ENCODE measurements at places on chromosomes 5 and 9.
A peak's percentile ranks its signal among the peaks of the same experiment; 100 is the strongest.

DNA sequence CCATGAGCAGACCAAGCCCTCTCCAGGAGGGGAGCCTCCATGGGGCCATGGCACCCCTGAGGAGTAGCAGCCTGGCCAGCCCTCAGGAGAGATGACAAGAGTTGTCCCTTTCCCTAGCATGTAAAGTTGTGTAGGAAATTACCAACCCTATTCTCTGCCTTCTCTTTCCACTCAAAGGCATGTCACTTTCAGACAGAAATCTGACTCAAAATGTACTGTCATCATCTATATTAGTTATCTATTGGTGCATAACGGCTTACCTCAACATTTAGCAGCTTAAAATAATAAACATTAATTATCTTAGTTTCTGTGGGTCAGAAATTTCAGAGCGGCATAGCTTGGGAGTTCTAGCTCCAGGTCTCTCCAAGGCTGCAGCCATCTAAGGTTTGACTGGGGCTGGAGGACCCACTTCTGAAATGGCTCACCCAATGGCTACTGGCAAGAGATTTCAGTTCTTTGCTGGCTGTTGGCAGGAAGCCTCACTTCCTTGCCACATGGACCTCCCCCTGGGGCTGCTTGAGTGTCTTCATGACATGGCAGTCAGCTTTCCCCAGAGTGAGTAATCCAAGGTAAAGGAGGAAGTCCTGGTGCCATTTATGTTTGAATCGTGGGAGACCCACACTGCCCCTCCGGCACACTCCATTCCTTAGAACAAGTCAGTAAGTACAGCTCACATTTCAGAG, 632.3 kb downstream of the CCDC171 start:
- H3K27ac ChIP-seq, result no peak overlapping the region
- H3K36me3 ChIP-seq, result no peaks in the 10 kb centered on the region
- H3K4me3 ChIP-seq, result no peak overlapping the region
- DNase-seq, result no peak
- H3K4me1 ChIP-seq, result no peaks in the 10 kb centered on the region

GRCh38 chr5:32172923-32173266, 1.2 kb downstream of the GOLPH3 start:
- H3K27ac ChIP-seq, result peak overlapping the region; percentile 100
- peak overlapping the region; percentile 92 for H3K4me3 ChIP-seq
- DNase-seq, result no peak
- no peaks in the 10 kb centered on the region for H3K27me3 ChIP-seq
- H3K4me1 ChIP-seq, result peaks cover 15% of the 10 kb centered on the region

DNA sequence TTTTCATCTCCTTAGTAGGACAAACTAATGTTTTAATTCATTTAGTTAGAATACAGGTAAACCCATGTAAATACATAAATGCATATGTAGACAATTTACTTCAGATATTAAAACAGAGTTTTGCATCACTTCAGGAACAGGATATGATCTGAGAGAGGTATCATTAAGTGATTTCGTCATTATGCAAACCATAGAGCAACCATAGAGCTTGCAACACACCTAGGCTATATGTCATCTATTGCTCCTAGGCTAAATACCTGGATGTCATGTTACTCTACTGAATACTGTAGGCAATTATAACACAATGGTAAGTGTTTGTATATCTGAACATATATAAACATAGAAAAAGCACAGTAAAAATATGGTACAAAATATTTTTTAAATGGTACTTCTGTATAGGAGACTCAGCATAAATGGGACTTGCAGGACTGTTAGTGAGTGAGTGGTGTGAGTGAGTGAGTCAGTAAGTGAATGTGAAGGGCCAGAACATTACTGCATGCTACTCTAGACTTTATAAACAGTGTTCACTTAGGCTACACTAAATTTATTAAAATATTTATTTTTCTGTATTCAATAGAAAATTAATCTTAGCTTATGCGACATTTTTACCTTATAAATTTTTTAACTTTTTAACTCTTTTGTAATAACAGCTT, 1377.5 kb upstream of the CDH9 start:
- no peak overlapping the region for H3K4me3 ChIP-seq
- DNase-seq, result no peak
- H3K36me3 ChIP-seq, result no peaks in the 10 kb centered on the region
- H3K27ac ChIP-seq, result no peak overlapping the region
- no peaks in the 10 kb centered on the region for H3K27me3 ChIP-seq
- H3K4me1 ChIP-seq, result no peaks in the 10 kb centered on the region

DNA sequence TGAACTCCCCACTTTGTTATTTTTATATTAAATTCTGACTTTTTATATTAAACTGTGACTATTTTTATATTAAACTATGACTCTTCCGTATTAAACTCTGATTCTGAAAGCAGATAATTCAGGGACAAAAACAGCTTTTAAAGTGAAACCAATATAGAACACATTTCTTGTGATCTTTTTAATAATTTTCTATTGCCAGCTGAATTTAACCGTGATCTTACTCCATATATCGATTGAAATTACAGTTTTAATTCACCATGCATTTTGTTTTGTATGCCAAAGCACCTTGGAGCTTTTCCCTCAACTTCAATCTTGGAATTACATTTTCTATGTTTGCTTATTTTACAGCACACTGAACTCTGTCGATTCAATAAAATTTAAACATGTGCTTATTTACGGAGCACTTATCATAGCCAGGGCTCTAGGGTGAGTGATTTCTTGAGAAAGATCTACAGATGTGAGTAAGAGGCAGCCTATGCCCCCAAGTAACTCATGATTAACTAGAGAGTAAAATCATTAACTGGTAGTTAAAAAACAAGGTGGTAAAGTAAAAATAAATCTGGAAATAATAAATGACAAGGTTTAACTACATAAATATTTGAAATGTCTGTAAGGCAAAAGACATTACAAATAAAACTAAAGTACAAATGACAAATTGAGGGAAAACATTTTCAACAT, 72.9 kb upstream of the ALDH1B1 start:
- no peaks in the 10 kb centered on the region for H3K27me3 ChIP-seq
- H3K4me3 ChIP-seq, result peak overlapping the region; percentile 34
- DNase-seq, result no peak

DNA sequence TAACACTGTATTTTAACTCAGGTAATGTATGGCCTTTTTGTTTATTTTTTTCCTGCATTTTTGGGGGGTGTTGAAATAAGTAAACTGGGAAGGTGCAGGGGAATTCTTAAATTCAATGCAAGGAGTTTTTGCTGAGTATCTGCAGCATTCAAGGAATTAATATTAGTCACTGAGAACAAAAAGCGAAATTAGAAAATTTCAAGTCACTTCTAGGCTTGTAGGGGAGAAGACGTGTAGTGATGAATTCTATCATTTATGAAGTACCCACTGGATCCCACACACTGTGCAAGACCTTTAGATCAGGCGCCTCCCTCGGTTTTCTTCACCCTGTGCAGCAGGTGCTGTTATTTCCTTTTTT, 1.2 kb downstream of the EHMT1 start:
- H3K27me3 ChIP-seq, result no peaks in the 10 kb centered on the region
- H3K27ac ChIP-seq, result peak overlapping the region; percentile 85
- no peak for DNase-seq
- peak overlapping the region; percentile 73 for H3K4me3 ChIP-seq
- H3K36me3 ChIP-seq, result no peaks in the 10 kb centered on the region
- H3K4me1 ChIP-seq, result peaks cover 24% of the 10 kb centered on the region

- no peaks in the 10 kb centered on the region for H3K36me3 ChIP-seq
- no peak overlapping the region for H3K4me3 ChIP-seq
- H3K27me3 ChIP-seq, result no peaks in the 10 kb centered on the region
- no peaks in the 10 kb centered on the region for H3K4me1 ChIP-seq
- no peak for DNase-seq
Observed at GRCh38 chr9:92173318-92173717, 58.1 kb upstream of the SPTLC1 start.

DNA sequence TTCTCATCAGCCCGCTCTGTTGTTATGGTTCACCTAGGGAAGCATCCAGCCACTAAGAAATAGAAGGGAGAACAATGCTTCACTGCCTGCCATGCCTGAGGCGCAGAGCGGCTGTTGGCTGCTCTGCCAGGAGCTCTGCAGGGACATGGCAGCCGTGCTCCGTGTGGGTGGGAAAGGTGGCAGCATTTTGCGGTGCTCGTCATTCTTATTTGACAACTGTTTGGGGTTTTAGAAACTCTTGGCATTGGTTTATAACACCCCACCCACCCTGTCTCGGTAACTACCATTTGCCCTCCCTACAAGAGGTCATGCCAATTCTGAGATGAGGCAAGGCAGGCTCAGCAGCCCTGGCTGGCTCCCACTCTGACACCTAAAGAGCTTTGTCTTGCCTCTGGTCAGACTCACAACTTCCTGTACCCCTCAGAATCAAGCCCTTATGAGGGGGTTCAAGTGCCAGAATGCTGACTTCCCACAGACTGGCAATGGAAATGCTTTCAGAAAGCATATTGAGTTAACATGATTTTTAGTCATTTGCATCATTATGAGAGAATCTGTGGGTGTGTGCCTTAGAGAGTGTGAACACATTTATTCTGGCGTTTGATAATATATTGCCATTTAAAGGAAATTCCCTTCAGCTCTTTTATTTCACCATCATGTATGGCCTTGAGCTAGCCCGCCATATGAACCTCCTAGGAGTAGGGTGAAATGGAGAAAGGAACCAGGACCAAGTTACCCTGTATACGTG, 288.0 kb upstream of the ANKRD55 start:
- H3K27ac ChIP-seq, result no peak overlapping the region
- no peak for DNase-seq
- no peak overlapping the region for H3K4me3 ChIP-seq
- H3K4me1 ChIP-seq, result peaks cover 4% of the 10 kb centered on the region
- no peaks in the 10 kb centered on the region for H3K36me3 ChIP-seq

DNA sequence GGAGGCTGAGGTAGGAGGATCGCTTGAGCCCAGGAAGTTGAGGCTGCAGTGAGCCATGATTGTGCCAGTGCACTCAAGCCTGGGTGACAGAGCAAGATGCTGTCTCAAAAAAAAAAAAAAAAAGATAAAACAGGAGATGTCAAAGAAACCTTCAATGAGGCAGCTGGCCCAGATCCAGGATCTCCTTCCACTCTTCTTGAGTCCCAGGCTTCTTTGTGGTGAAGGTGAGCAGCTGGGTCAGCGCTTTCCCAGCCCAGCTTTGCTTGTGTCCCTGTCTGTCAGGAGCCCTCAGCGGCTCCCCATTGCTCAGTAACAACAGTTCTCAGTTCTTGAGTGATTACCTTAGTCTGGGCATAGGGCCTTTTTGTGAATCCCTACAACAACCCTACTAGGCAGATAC, 69.4 kb upstream of the PSD2 start:
- no peak overlapping the region for H3K27ac ChIP-seq
- no peaks in the 10 kb centered on the region for H3K27me3 ChIP-seq
- no peaks in the 10 kb centered on the region for H3K4me1 ChIP-seq
- H3K4me3 ChIP-seq, result no peak overlapping the region
- DNase-seq, result no peak
